ENCODE measurements at places on chromosomes 3 and 15.

DNA sequence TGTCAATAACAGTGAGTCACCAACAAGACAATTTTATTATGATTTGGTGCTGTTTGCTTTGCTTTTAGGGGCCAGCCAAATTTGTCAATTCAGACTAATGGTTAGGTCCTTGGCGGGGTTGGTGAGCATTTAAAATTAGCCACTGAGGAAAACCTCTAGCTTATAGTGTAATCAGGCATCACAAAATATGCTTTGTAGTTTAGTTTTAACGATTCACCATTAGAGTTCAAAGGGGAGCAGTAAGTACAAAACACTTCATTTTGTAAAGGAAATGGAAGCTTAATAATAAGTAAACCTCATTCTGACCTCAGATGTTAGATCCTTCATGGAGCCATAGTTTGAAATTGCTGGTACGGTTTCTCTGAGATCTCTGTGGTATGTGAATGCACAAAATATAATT lies 218.4 kb upstream of the GOLIM4 start:
- no peak for DNase-seq

DNA sequence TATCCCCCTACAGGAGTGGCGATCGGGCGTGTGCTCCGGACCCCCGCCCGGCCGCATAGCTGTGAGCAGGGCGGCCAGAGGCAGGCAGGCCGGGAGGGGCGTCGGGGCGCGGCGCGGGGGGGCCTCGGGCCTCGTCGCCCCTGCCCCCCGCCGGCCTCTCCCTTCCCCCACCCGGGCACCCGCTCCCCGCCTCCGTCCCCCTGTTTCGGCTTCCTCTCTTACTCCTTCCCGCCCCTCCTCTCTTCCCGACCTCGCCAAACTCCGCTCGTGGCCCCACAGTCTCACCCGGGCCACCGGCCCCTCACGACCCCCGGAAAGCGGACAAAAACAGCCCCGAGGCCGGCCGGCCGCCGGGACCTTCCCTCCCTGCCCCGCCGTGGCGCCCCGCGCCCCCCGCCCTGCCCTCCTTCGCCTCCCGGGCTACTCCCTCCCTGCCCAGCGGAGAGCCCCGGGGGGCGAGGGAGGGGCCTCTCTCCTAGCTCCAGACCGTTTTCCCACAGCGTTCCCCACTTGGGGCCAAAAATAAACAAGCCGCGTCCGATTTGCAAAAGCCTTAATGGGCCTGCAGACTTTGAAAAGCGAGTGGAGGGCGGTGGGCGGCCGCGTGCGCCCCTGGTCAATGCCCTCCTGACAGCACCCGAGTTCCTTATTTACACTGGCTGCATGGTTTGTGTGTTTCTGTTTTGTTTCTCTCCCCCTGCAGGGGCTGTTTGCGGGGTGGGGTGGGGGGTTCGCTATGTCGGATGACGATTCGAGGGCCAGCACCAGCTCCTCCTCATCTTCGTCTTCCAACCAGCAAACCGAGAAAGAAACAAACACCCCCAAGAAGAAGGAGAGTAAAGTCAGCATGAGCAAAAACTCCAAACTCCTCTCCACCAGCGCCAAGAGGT lies 1.0 kb downstream of the UBE2E1 start:
- no peak for DNase-seq

- no peak for DNase-seq
These were observed 82.0 kb upstream of the LMOD3 start for GRCh38 chr3:69204315-69204957.

DNA sequence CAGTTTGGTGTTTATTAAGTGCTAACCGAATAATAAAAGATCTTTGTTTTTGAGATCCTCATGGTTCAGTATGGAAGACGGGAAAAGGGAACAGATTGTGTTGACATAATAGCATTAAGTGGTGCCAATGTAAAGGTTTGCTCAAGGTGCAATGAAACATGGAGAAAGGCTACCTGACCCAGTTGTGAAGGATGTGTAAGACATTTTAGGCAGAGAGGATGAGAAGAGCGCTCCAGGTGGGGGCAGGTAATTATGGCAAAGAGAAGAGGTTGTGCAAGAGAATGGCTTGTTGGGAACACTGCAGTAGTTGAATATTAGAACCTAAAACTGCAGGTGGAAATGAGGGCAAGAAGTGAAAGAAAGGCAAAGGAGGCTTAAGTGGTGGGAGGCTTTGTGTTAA lies 140.8 kb downstream of the DIPK2A start:
- DNase-seq = no peak

DNA sequence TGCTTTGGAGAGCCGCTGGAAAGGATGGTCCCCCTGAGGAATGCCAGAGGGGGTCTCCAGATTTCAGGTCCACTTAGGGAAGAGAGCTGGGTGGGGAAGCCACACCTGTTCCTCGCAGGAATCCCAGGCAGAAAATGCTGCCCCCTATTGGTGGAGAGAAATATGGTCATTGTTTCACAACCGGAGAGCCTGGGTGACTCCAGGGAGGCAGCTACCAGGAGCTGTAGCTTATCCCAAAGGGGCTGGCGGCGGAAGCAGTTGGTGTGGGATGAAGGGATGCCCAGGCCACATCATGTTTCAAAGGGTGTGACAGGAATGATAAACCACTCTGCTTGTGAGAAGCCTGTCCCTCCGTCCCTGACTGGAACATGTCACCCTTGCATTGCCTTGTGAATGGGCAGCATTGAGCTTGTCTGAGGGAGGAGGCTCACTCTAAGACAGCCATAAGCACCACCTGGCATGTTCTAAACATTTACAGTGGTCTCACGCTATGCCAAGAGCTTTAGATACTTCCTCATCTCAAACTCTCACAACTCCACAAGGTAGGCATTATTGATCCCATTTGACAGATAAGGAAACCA lies 34.5 kb downstream of the POMGNT2 start:
- no peak for DNase-seq

- DNase-seq = no peak
These were observed 738.8 kb upstream of the SGO1 start for GRCh38 chr3:20924646-20925385.

- DNase-seq = no peak
These were observed 18.1 kb downstream of the FXR1 start for GRCh38 chr3:180930526-180930925.

DNA sequence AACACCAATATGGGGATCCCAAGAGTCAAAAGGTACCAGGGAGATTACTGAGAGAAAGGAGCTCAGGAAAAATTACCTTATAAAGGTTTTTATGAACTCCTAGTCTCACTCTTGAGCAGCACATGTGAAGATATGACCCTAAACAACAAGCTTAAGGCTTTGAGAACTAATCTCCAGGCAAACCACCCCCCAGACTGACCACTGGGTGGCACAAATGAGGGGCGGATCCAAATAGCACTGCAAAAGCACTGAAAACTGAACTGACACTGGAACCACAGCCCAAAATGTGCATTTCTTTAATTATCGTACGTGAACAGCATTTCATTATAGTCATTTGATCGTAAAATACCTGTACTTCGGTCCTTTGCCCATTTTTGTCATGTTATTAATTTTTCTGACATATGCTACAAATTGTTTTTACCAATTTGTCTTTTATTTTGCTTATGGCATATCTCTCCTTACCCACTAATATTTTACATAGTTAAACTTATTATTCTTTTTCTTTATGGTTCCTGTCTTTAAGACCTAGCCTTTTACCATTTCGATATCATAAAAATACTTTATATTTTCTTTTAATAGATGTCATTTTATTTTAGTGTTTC lies 31.5 kb upstream of the TFDP2 start:
- DNase-seq = no peak

All from epithelial cell of proximal tubule (primary cell).